ENCODE measurements at places on chromosomes 13 and 19. TPM values are rescaled to one million over a fixed set of nuclear protein-coding genes. Genes with fewer than 3 reads are reported as not detected.

The TYROBP gene
- not detected for total RNA-seq

The SCGB2B2 gene
- not detected for total RNA-seq

- no peak for DNase-seq
- no peaks in the 10 kb centered on the region for H3K27me3 ChIP-seq
- H3K27ac ChIP-seq, result no peak overlapping the region
- no peaks in the 10 kb centered on the region for H3K36me3 ChIP-seq
These were observed 2.7 kb downstream of the S1PR2 start for GRCh38 chr19:10228393-10228792.

DNA sequence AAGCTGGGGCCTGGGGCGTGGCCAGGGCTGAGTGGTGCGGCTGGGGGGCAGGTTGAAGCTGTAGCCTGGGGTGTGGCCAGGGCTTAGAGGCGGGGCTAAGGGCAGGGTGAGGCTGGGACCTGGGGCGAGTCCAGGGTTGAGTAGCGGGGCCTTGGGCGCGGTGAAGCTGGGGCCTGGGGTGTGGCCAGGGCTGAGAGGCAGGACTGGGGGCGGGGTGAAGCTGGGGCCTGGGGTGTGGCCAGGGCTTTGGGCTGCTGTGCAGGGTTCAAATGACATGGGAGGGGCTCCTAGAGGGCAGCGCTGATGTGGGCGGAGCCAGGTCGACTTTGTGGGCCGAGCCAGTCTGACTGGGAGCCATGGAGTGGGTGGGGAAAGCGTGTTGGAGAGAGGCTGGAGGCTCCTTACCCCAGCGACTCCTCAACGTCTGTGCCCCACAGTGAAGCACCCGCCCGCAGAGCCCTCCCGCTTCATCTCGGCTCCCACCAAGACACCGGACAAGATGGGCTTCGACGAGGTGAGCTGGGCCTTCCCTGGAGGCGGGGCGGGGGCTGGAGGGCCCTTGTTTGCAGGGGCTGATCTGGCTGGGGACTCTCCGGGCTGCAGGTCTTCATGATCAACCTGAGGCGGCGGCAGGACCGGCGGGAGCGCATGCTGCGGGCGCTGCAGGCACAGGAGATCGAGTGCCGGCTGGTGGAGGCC is 21.5 kb downstream of the COLGALT1 start:
- no peak overlapping the region for H3K27ac ChIP-seq
- H3K4me3 ChIP-seq, result no peak overlapping the region
- H3K36me3 ChIP-seq, result peaks cover 67% of the 10 kb centered on the region
- no peaks in the 10 kb centered on the region for H3K27me3 ChIP-seq
- no peaks in the 10 kb centered on the region for H3K4me1 ChIP-seq

DNA sequence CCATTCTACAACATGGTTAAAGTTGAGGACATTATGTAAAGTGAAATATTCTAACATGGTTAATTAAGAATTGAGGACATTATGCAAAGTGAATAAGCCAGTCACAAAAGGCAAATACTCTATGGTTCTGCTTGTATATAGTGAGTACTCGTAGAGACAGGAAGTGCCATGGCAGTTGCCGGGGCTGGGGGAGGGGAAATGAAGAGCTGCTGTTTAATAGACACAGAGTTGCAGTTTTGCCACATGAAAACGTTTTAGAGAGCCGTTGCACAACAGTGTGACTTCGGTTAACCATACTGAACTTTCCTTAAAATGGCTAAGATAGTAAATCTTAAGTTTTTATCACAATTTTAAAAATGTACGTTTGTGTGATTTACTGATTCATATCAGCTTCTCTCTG is 176.9 kb downstream of the SHISA2 start:
- H3K36me3 ChIP-seq, result no peaks in the 10 kb centered on the region
- no peak for DNase-seq
- H3K4me1 ChIP-seq, result peaks cover 24% of the 10 kb centered on the region
- H3K27me3 ChIP-seq, result no peaks in the 10 kb centered on the region
- no peak overlapping the region for H3K27ac ChIP-seq
- no peak overlapping the region for H3K4me3 ChIP-seq

DNA sequence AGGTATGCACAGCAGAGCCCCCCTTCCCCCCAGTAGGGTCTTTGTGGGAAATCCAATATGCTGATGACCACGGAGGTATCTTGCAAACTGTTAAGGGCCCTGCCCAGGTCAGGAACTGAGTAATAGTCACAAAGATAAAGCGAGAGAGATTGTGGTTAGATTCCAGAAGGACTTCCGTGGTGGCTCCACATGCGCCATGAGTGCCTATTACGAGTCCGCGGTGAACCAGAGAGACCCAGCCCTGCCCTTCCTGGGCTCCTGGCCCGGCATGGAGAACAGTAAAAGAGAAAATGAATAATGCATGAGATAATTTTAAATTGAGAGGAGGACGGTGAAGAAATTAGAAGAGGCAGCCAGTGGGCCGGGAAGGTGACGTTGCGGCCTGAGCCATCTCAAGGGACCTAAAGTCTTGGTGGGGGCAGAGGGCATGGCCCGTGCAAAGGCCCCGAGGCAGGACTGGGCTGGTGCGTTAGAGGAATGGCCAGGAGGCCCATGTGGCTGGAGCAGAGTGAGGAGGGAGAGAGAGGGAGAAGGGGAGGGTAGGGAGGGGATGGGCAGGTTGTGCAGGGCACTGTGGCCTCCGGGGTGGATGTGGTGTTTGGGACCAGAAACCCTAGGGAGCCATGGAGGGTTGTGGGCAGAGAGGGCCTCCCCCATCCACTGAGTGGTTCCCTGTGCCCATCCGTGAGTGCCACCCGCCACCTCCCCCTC is 46.6 kb upstream of the NFIC start:
- no peaks in the 10 kb centered on the region for H3K4me1 ChIP-seq
- no peak overlapping the region for H3K27ac ChIP-seq
- no peak overlapping the region for H3K4me3 ChIP-seq

- H3K27ac ChIP-seq, result no peak overlapping the region
- no peaks in the 10 kb centered on the region for H3K27me3 ChIP-seq
- H3K4me1 ChIP-seq, result peaks cover 54% of the 10 kb centered on the region
- no peak overlapping the region for H3K4me3 ChIP-seq
- no peaks in the 10 kb centered on the region for H3K36me3 ChIP-seq
- no peak for DNase-seq
These were observed 3.0 kb upstream of the RINL start for GRCh38 chr19:38880882-38881609.

GRCh38 chr19:13963603-13964105 is 11.3 kb downstream of the DCAF15 start:
- peaks cover 40% of the 10 kb centered on the region for H3K36me3 ChIP-seq
- no peak for DNase-seq
- no peak overlapping the region for H3K4me3 ChIP-seq
- H3K27ac ChIP-seq, result no peak overlapping the region

DNA sequence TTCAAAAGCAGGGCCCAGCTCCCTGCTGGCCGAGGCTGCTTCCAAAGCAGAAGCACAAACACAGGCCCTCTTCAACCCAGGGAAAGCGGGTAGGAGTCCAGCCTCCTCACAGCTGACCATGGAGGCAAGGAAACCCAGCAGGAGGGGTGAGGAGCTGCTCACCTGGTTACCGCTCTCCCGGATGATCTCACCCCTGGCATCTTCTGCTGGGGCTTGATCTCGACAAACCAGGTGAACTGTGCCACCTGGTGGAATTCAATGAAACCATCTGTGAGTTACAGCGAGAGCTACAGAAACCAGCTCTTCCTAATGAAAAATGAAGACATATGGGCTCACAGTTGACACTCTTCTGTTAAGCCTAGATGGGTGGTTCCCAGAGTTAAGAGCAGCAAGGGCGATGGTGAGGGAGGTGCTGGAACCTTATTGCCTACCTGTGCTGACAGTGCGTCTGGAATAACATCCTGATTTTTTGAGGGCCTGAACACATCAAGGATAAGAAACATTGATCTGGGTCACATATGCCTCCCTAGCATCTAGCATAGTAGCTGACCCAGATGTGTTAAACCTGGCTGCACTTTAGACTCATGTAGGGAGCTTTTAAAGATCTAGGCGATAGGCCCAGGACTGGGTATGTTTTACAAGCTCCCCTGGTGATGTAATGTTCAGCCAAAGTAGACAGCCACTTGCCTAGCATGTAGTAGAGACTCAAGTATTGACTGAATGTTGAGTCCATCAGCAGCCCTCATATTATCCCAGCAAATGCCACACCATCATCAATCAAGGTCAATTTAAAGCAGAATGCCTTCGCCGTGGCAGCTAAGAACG is 6.1 kb downstream of the DHRS12 start:
- H3K36me3 ChIP-seq, result no peaks in the 10 kb centered on the region
- H3K27me3 ChIP-seq, result no peaks in the 10 kb centered on the region
- H3K27ac ChIP-seq, result no peak overlapping the region

- H3K4me1 ChIP-seq, result peaks cover 5% of the 10 kb centered on the region
- H3K27ac ChIP-seq, result peak within 1 kb of the TSS; percentile 5
- peak within 1 kb of the TSS; percentile 68 for H3K4me3 ChIP-seq
- peak; percentile 44 for DNase-seq
These were observed at the start of gene MAP4K1 for GRCh38 chr19:38617764-38618589. Gene MAP4K1, minus strand, starts transcription at chr19:38617953. Its CDS starts 58 bp downstream, at chr19:38617895.

DNA sequence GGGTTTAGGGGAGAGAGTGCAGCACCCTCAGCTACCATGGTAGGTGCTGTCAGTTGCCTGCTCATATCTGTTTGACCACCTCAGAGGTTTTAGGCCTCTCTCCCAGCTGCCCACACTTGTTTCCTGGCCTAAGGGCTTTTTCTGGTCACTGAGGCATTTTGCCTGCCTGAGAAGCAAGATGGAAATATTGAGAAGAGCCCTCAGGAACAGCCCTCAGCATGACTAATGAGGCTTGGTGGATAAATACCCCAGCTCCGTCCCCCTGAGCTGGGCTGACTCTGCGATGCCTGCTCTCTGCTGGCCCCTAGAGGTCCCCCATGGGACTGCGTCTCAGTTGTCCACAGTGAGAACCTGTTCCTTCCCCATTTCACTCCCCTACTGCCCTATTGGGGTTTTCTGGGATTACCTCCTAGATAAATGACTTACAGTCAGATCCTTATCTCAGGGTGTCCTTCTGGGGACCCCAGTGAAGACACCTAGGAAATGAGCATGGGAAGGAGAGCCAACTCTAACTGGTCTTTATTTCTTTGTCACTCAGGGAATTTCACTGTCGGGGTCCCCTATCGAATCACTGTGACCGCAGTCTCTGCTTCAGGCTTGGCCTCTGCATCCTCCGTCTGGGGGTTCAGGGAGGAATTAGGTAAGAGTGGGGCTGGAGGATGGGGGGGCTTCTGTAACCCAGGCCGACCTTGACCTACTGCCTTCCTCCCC is 13.3 kb downstream of the PALM3 start:
- peak; percentile 91 for DNase-seq
- H3K4me3 ChIP-seq, result no peak overlapping the region
- no peak overlapping the region for H3K27ac ChIP-seq
- H3K36me3 ChIP-seq, result no peaks in the 10 kb centered on the region
- H3K4me1 ChIP-seq, result no peaks in the 10 kb centered on the region

DNA sequence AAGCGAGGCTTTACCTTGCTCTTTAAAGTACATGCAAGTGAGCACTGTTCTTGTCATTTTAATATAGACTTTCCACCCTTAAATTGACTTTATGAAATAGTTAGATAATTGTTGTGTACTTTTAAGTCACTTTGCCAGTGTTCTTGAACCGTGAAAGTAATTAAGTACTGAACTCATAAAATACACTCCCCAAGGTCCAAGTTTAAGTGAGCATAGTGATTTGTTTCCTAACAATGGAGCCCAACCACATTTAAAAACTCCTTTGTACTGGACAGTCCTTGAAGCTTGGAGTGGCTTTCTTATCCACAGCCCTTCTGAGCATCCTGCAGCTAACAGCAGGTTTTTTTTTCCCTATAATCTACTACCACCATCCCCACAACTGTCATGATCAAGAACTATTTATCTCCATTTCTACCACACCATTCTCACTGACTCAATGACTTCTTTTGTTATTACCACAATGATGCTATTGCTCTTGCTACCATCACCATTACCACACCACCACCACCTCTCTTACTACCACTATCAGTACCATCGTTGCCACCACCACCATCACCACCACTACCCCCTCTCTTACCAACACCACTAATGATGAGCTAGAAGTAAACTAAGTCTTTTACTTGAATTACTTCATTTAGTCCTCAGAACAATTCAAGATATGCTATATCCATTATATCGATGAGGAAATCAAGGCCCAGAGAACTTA is 452.6 kb downstream of the DIAPH3 start:
- DNase-seq, result no peak
- no peak overlapping the region for H3K4me3 ChIP-seq
- H3K27ac ChIP-seq, result no peak overlapping the region
- H3K36me3 ChIP-seq, result no peaks in the 10 kb centered on the region
- H3K27me3 ChIP-seq, result no peaks in the 10 kb centered on the region

DNA sequence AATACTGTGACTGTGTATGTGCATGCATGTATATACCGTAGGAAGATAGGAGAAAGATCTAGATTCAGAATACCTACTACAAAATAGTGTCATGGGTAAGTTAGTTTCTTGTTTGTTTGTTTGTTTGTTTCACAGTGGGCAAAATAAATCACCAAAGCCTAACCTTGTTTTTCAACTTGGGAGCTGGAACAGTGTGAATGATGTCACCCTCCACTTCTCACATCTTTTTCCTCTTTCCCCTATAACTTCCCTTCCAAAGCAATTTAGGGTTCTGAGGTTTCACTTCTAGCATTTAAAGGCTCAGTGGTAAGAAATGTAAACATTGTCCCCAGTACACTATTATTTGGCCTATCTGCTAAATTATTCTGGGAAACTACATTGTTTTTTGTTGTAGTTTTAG is 5.4 kb downstream of the KCTD4 start:
- no peak for DNase-seq
- H3K27me3 ChIP-seq, result no peaks in the 10 kb centered on the region
- 0 out of 2 replicates have a peak, but pooled peaks cover 8% of the 10 kb centered on the region for H3K4me1 ChIP-seq
- no peak overlapping the region for H3K27ac ChIP-seq

DNA sequence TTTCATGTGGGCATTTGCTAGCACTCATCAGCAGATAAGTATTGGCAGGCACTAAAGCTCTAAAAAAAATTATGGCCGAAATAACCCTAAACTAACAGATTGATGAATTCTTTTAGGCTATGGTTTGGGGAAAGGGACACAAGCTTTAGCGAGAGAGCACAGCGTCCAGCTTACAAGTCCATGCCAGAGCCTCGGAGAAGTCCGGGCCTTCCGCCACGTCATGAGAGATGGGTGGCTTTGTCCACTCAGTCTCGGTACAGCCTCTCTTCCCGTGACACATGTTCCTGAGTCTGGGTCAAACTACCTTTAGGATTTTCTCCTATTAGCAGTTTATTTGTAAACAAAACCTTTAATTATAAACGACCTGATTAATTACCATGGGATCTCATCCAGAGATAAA is 27.7 kb downstream of the TMTC4 start:
- no peak overlapping the region for H3K4me3 ChIP-seq
- DNase-seq, result no peak
- no peaks in the 10 kb centered on the region for H3K27me3 ChIP-seq
- no peaks in the 10 kb centered on the region for H3K4me1 ChIP-seq
- no peaks in the 10 kb centered on the region for H3K36me3 ChIP-seq

DNA sequence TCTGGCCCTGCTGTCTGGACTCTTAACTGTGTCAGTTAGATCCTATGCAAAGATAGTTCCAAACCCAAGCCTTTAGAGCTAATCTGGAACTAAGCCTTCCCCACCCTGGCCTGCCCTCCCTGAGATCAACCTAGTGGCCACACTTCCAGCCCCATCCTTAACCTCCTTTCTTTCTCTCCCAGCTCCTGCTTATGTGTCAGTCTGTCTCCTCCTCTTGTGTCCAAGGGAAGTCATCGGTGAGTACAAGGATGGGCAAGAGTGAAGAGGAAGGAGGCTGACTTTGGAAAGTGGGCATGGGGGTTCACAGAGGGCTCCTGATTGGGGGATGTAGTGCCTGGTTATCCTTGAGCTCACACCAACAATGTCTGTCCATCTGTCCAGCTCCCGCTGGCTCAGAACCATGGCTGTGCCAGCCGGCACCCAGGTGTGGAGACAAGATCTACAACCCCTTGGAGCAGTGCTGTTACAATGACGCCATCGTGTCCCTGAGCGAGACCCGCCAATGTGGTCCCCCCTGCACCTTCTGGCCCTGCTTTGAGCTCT is 12.3 kb downstream of the IGFL2 start:
- no peak for DNase-seq
- no peaks in the 10 kb centered on the region for H3K4me1 ChIP-seq

Measured in SJCRH30 (cell line).